Brain (organoid and tissue), 16 donors: ENCODE measurements at places on chromosomes 3 and 15.

DNA sequence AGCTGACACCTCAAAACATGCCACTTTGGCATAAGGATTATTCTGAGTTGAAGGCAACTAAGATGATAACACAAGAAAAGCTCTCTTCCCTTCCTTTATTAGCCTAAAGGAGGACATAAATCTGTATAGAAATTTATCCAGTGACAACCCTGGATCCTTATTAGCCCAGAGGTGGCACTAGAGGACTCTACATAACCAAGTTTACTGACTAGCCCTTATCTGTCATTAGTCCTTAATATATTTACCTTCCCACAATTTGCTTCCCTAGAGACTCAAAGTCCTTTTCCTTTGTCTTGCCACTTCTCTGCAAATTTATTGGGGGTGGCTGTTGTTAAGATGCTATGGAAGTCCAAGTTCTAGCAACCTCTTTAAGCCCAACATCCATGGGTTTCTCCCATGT, 26.7 kb downstream of the CEP70 start:
- DNase-seq, result no peak

DNA sequence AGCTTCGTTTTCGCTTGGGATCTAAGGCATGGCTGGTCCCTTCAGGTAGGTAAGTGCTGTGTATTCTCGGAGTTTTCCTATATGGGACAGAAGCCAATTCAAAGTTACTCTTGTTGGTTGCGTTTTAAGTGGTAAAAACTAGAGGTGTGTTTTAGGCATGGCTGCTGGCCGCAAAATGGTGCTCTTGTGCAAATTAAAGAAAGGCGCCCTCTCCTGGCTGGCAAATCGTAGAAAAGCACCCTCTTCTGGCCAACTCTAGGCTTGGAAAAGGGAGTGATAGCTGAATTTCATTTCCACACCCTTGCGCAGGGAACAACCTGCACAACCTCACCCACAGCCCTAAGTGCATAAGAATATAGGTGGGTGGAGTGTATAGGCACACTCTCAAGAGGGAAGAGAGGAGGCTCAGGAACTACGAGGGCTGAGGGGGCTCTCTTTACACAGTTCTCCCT, 23.5 kb downstream of the DRD3 start:
- DNase-seq, result no peak

GRCh38 chr3:194180570-194180969, 44.6 kb downstream of the HES1 start:
- no peak for DNase-seq

- no peak for DNase-seq
Observed at GRCh38 chr3:163890661-163891060, 1187.6 kb downstream of the SI start.

DNA sequence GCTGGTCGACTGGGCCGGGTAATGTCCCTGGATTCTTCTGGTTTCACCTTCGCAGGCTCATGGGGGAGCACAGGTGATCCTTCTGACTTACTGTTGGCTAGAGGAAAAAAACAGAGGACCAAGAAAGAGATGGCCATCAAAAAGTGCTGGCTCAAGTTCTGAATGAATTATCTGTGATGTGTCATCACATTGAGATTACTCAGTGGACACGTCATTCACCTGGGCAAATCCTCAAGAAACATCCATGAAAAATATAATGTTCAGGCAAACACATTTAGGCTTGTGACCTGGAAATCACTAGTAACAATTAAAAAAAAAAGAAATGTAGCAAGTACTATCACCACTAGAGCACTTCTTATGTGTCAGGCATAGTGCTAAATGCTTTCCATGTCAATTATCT, 81.5 kb upstream of the SLC2A2 start:
- DNase-seq, result no peak

DNA sequence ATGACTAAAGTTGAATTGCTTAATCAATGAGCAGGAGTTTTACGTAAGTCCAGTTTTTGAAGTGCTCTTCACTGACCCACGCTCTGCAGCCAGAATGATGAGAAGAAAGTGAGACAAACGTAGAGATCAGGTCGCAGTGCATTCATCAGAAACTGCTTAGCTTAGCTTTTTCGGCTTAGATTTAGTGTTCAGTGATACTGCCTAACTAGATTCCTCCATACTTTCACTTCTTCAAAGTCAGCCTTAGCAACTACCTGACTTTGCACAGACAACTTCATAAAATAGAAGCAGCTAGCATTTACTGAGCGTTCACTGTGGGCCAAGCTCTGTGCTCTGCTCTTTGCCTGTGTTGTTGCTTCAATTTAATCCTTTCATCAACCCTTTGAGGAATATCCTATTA, 116.1 kb downstream of the KCNH8 start:
- no peak for DNase-seq

DNA sequence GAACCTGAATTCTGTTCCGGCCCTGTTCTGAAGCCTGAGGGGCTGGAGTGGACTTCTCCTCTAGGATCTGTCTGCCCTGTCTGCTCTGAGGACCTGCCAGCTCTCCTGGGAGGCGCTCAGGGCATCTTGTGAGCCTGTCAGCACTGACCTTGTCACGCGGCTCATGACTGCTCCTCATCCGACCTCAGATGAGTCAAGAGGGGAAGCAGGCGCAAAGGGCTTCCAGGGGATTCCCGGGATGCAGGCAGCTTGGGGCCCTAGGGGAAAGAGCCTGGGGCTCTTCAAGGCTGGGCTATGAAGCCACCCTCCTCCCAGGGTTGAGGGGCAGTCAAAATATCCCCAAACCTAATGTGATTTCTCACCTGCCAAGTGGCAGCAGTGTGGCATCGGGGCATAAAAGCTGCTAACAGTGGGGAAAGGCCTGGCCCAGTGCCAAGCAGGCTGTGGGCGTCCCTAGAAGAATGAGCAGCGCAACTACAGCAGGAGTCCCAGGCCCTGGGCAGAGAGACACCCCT, 27.6 kb upstream of the ANKDD1A start:
- peak; percentile 64 for DNase-seq

DNA sequence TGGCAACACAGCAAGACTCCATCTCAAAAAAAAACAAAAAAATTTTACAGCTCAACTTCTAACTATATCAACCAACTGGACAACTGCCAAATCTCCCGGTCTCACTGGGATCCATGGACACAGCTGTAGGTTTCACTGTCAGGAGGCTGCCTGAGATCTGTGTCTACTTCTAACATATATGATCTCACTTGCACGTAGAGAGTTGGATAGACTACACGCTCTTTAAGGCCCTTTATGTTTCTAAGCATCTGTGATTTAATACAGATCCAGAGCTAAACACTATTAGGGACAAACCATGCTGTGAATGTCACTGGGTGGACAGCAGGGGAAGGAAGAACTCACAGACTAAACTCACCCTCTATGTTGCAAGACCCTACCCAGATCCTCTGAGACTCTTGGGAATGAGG, 13.0 kb upstream of the APOD start:
- DNase-seq, result no peak

DNA sequence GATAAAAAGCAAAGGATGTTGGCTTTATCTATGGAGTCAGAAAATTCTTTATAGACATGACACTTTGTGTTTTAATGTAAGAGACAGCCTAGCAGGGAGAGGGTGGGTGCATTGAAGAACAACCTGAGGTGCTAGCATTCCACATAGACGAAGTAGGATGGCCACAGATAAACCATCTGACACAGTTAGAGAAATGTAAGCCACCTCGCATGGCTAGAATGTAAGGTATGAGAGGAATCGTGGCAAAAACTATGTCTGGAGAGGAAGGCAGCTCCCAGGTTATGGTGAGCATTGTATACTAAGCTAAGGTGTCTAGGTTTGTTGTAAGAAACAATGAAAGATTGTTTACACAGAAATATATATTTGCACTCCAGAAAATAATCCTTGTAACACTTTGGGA, 194.0 kb upstream of the SLITRK3 start:
- DNase-seq, result no peak

DNA sequence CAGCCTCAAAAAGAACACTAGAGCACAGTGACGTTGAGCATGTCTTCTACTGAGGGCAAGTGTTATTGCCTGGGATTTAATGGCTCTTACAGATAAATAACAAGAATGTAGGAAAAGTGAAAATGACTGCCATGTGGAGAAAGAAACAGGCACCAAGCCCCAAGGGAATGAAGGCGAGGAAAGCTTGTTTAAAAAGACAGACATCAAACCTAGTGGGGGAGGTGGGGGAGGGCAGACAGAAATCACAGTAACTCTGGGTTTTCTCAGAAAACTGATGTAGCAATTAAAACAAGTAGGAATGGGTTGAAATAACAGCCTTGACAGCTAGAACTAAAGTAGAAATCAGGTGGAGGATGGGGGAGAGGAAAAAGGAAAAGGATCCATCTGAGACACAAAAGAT, 18.4 kb upstream of the LYZL4 start:
- peak; percentile 46 for DNase-seq

- no peak for DNase-seq
Observed at GRCh38 chr3:57004229-57004628, 56.2 kb upstream of the SPATA12 start.

DNA sequence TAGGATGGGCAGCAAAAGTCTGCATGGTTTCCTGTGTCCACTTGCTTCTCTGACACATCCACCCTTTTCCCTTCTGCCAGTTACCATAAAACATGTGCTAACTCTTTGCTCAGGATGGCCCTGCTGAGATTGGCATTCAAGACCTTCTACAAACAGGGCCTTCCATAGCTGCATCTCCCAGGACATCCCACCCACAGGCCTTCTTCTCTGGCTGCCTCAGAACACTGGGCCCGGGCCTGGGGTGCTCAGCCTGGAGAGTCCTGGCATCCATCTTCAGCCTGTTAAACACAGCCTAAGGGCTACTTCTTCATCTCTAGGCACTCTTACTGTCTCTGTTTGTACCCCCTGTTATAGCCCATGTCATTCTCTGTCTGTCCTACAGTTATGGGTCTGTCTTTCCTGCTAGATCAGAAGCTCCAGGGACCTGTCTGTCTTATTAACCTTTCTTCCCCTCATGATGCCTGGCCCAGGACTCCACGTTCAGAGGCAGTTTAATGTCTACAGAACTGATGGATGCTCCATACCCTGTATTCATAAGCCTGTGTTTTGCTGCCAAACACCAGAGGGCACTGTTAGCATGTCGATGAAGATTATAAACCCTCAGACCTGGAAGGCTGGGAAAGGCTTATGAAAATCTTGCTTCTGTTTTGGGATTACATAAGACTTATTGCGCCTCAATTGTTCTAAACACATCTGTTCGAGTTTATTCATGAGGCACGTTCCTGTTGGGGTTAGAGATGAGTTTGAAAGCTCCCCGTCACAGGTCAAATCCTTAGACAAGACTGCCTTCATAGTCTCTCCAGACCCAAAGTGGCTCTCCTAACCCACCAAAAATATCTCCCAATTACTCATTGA, 16.5 kb downstream of the SEMA3G start:
- DNase-seq, result peak; percentile 90

DNA sequence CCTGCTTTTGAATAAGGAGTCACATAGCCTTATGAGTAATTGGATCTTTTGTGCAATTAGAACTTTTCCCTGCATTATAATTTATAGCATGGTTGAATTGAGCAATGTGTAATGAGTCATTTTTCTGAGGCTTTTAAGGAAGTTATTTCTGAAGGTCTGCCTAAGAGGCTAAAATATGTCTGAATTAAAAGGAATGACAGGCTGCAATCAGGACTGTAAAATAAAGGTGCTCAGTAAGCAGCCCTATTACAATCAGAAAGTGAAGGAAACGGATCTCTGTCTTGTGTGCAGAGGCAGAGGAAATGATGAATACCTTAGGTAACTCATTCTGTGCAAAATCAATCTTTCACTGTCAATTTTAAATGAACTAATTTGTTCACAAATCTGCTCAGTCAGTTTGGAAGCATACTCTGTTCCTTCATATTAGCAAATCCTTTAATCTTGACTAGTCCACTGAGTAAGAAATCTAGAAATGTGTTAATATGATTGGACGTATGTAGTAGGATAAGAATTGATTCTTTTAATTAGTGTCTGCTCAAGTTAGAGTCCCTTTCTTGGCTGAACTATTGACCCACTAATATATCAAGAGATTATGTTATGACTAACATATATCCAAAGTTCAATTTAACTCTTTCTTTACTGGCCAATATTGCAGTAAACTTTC, 290.1 kb downstream of the ZIC1 start:
- peak; percentile 28 for DNase-seq

GRCh38 chr3:65650247-65650646, 388.5 kb downstream of the MAGI1 start:
- DNase-seq, result no peak

GRCh38 chr3:97839944-97840343, 18.1 kb downstream of the CRYBG3 start:
- DNase-seq, result no peak

GRCh38 chr3:174083706-174084105, 686.2 kb downstream of the NLGN1 start:
- DNase-seq, result no peak

GRCh38 chr3:56321383-56321782, 146.9 kb downstream of the ERC2 start:
- no peak for DNase-seq

DNA sequence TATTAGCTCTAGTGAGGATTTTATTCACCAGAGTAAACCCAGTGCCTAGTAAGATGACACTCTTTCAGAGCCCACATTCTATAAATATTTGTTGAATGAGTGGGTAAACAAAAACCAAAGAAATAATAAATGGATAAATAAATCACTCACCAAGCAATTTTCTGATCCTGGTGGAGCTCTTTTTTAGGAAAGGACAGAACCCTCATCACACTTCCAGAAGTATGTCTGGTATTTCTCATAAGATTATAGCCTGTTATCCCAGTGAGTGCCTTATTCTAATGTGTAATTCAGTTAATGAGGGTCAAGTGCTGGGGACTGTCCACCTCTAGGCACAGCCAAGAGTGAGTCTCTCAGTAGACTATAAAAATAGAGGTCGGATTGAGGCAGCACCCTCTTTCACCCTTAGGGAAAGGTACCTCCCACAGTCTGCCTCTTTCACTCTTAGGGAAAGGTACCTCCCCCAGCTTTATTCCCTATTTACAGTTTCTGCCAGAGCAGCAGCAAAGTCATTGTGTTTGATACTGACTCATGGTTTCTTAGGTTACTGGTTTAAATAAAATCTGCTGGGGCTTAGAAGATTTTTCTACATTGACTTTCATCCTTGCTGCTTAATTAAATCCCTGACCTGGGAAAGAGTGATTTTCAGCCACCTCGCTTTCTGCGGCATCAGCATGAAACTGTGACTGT, 145.0 kb downstream of the STAC start:
- peak; percentile 65 for DNase-seq

DNA sequence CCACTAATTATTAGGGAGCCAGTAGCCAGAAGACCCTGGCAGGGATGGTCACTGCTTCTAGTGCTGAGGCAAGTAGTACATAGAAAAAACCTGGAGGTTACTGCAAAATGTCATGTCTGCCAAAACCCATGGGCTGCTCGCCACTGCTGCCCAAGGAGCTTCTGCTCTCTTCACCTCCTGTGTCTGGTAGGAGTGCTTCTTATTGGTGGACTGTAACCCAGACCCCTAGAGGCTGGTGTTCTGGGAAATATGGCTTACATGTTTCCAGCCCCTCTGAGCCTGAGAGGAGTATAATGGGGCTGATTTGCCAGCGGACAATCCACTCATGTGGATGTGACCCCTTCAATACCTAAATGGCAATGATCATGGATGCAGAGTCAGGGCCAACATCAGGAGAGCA, 286.4 kb downstream of the EPHB1 start:
- no peak for DNase-seq
